Suppressor macrophage treated with lipopolysaccharide for 1 hour (primary cell): ENCODE measurements at places on chromosomes 5 and 9.

GRCh38 chr9:136943291-136944211 is 987 bp downstream of the FBXW5 start:
- DNase-seq: no peak

DNA sequence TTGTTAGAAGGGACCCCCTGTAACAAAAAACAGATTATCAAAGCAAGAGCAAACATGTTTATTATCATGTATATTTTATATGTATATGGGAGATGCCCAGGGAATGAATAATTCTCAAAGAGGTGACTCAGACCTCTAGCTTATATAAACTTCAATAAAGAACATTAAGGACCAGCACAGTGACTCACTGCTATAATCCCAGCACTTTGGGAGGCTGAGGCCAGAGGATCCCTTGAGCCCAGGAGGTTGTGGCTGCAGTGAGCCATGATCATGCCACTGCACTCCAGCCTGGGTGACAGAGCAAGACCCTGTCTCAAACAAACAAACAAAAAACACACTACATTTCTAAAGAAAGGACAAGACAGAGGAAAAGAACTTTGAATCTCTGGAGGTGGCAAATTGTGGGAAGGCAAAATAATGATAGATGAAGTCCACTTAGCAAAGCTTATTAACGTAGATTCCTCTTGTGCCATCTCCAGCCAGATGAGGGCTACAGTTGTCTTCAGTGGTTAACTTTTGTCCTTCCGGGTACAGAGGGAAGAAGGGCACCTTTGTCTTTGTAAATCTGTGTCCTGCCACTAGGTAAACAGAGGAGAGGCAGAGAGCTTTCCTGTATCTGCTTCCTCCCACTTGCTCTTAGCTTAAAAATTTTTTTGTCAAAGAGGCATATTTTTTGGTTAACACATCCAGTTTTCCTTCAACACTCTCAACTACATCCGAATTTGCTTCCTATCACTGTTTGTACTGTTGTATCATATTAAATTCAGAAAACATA is 7.5 kb upstream of the RFK start:
- DNase-seq: peak; percentile 33

DNA sequence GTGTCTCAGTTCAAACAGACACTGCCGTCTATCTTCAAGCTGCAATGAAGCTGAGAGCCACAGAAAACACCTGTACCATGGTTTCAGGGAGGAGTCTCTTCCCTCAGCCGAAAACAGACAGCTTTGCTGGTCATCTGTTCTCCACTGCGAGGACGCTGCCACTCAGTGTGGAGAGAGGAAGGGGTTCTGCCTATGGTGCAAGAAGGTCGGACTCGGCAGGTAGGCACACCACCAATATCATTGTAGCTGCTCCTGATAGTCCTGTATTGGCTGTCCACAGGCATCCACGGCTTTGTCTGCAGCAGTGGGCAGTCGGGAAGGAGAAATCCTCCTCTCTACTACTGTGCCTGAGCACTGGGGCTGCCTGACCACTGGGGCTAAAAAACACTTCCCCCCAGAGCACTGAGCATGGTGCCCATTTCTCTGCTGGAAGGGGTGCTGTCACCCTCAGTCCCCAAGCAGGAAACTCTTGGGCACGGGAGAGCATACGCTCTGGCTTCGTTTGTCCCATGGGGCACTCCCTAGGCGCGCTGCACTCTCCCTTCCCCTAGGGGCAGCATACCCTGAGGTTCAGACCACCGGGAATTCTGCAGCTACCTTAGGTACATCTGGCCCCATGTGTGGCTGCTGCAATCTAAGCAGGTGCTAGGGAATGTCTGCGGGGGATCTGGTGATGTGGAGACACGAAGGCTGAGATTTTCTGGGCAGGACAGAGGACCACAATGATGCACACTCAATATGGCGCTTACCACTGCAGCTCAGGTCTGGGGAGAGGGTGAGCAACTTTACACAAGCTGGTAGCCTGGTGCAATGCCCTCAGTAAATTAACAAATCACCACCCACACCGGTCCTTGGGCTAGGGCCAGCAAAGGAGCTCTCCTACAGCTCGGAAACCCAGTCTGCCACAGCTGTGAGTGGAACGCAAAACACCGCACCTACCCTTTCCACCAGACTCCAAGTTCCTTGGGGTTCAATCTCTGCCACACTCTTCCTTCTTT is 880.9 kb upstream of the SEMA6A start:
- no peak for DNase-seq

DNA sequence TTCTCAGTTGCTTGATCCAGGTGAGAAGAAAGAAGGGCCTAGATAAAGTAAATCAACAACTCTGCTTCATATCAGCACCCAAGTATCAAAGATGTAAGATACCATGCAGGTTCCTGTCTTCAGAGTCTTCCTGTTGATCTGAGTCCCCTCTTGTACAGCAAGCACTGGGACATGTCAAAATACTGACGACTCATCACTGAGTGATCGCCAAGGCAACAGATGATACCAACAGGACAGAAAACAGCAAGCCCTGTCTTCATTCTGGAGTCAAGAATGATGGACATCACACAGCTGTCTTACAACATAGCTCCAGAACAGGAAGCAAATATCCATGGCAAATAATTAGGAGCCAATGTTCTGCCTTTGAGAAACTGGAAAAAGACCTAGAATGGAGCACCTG is 83.7 kb downstream of the TARS1 start:
- no peak for DNase-seq

- no peak for DNase-seq
Measured at GRCh38 chr9:20646656-20647055, 24.4 kb upstream of the MLLT3 start.

DNA sequence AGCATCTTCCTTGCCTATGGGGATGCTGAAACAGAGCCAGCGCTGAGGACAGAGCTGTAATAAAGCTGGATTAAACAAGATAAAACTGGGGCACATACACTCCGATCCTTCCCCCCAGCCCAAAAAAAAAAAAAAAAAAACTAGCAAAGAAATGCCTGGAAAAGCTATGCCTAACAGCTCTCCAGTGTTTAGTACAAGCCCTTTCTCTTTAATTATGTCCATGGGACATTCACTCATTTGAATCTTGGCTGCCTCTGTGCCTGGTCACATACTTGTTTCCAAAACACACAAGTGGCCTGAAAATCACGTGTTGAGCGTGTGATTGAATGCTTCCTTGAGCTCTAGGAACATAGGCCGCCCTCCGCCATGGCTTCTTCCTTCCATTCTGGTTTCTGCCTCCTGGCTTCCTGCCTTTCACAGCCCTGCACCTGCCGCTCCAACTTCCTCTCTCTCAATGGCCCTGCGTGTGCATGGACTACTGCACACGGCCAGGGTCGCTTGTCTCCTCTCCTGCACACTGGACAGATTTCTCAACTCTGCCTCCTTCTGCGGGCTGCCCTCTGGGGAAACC is 111.0 kb upstream of the RETREG1 start:
- peak; percentile 11 for DNase-seq

- DNase-seq: no peak
Measured at GRCh38 chr5:109468288-109468676, 58.5 kb upstream of the PJA2 start.

- no peak for DNase-seq
Measured at GRCh38 chr9:96395964-96396363, 12.5 kb upstream of the SLC35D2 start.

DNA sequence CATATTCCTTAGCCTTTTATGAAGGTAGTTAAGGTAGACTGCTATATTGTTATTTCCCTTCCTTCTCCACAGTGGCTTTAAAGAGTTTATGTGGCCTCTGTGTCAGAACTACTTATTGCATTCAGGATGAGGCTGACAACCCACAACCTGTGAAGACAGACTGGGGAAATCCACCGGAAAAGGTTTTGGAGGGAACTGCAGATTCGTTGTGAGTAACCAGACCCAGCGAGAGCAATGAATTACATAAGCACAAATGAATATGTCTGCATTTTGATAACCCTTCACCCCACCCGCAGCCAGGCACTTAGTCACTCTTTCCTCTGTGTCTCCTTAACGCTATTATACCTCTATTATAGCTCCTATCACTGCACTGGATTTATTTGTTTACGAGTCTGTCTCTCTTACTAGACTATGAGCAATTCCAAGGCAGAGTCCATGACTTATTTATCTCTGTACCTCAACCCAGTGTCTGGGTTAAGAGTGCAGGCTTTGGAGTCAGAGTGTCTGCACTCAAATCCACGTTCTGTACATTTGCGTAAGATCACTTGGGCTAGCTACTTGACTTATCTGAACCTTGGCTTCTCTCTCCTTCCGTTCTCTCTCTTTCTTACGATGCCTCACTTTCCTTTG is 19.2 kb downstream of the KCTD16 start:
- DNase-seq: peak; percentile 92

- peak; percentile 63 for DNase-seq
Measured at GRCh38 chr9:89801341-89801740, 196.5 kb downstream of the GADD45G start.

GRCh38 chr5:15183520-15183919 is 311.9 kb upstream of the ANKH start:
- no peak for DNase-seq

DNA sequence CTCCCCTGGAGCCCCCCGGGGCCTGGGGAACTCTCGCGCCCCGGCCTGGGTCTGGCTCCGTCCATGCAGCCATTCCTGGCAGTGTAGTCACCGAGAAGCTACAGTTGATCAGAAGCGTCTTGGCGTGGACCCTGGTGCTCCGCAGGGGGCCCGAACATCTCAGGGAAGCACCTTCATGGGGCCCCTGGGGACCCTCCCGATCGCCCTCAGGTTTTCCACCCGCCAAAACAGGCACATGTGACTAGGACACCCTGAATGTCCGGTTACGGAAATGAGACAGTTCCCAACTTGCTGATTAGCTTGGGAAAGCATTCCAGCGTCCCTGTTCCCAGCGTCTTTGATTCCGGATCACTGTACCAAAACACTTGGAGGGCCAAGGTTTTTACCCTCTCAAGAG is 472 bp downstream of the FBXO4 start:
- DNase-seq: no peak

- no peak for DNase-seq
Measured at GRCh38 chr9:126169736-126170135, 156.9 kb upstream of the MVB12B start.
